ENCODE measurements at places on chromosomes 3 and 15.

DNA sequence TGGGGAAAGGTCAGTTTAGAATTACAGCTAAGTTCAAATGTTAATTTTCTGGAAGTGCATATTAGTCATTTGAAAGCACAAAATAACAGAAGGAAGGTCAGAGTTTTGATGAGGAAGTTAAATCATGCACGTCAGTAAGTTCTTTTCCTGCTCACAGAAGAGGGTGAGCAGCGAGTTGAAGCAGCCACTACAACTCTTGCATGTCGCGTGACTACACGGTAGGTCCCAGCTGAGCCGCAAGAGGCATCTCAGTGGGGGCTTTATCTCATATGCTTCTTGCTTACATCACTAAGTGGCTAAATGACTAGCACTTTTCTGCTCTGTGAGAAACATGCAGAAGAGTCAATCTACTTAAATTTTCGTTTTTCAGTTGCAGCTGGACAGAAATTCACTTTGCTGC is 21.3 kb upstream of the SEC62 start:
- DNase-seq, result peak; percentile 74

DNA sequence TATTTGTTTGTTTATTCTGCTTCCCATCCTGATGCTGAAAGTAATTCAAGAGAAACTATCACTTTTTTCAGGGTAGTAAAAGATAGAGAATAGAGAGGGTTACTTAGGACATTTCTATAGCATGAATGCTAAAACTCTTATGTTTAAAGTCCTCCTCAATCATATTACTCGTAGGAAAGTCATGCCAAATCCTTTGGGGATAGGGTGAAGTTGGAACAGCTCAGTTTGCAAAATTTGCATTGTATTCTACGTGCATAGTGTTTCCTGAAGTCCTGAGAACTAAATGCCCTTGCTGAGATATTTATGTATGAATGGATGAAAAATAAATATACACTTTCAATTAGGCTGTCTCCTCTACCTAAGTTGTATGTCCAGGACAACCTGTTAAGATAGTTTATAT is 14.6 kb downstream of the PLSCR5 start:
- DNase-seq, result no peak

- no peak for DNase-seq
These were observed 31.0 kb downstream of the MITF start for GRCh38 chr3:69770219-69770618.

GRCh38 chr3:133135306-133135705 is 97.1 kb downstream of the TMEM108 start:
- DNase-seq, result no peak

GRCh38 chr3:69686056-69686455 is 53.2 kb upstream of the MITF start:
- no peak for DNase-seq

DNA sequence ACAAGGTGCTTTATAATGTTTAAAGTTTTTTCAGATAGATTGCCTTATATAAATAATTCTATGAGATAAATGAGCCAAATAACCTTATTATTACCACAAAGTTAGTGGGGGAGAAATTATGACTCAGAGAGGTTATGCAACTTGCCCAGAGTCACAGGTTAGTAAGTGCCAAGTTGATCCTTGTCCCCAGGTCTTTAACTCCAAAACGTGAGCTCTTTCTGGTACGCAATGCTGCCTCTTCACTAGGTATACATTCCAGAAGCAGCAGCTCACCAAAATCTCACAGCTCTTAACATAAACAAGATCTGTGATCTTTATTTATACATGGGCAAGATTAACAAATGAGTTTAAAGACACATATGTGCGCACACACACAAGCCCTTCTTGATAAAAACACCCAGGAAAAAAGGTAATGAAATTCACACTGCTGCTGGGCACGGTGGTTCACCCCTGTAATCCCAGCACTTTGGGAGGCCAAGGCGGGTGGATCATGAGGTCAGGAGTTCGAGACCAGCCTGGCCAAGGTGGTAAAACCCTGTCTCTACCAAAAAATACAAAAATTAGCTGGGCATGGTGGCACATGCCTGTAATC is 59.8 kb upstream of the NR2F2 start:
- DNase-seq, result no peak

DNA sequence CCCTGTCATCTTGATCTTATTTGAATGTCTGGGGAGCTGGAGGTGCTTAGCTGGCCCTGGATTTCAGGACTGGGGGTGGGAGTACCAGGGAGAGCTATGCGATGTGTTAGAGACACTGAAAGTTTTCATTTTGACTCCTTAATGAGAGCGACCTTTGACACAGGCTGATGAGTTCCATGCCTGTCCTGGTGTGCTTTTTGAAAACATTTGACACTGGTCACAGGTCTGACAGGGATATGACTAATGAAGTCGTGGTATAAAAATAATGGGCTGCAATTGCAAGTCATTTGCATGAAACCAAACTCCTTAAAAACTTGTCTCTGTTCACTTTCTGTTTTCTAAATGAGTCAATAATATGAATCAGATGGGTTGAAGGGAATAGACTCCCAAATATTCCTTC is 81.9 kb downstream of the MECOM start:
- DNase-seq, result no peak

DNA sequence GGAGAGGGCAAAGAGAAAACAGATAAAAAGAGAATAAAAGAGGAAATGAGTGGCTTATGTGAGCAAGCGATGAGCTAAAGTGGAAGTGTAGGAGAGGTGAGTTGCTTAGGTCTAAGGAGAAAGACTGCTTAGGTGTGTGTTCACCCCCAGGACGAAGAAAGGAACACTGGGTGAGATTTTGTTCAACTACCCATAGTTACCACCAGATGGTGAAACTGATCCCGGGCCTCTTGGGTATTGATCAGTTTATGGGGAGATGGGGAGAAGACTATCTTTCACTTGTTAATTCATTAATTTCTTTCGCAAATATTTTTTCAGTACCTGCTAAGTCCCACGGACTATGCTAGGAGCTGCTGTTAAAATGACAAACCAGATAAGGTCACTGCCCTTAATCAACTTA is 33.9 kb downstream of the GAP43 start:
- no peak for DNase-seq

DNA sequence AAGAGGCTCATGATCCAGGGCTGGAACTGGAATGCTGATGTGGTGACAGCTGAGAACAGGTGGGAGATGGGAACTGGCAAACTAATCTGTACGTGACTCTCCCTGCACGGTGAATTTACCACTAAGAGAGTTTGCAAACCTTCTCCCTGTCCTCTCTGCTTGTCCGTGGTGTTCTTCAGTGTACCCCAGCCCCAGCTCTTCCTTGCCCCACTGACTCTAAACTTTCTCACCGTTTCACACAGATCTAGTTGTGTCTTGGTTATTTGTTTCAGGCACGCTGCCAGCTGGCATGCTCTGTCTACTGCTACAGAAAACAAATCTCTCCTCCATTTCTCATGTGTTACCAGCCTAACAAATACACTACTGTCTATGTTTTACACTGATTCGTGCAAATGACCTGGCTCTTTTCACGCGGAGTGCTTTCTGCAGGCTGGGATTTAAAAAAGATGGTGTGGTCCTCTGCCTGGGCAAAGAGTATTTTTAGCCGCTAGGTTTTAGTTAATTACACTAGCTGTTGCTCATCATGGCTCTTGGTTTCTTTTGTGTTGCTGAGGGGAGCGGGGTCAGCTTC is 192.7 kb upstream of the LRIG1 start:
- no peak for DNase-seq

DNA sequence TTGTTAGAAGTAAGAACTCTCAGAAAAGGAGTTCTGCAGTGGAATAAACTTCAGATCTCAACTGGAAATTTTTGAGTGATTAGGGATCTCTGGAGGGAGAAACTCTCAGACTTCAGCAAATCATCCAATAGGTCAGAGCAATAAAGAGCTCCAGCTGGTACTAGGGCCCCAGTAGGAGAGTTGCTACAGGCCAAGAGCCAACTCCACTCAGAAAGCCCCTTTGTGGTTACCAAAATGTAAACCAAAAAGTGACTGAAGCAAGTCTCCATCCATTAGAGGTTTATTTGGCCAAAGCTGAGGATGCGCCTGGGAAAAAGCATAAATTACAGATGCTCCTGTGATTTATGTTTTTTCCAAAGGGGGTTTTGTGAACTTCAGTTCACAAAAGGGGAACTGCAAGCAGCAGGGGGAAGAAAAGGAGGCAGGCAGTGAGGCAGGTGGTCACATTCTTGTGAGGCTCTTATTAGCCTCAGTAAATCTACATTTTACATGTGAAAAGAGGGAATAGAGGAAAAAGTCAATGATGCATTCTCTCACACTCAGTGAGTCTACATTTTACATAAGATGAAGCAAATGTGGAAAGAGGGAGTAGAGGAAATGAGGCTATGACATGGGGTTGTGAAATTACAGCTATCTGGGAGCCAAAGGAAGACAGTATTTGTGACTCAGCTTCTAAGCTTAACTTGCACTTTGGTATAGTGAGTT is 92.4 kb upstream of the DAZL start:
- no peak for DNase-seq

- DNase-seq, result no peak
These were observed 209.9 kb upstream of the CTNNB1 start for GRCh38 chr3:40989141-40990061.

GRCh38 chr3:10695595-10696285 is 120.3 kb upstream of the SLC6A11 start:
- no peak for DNase-seq

DNA sequence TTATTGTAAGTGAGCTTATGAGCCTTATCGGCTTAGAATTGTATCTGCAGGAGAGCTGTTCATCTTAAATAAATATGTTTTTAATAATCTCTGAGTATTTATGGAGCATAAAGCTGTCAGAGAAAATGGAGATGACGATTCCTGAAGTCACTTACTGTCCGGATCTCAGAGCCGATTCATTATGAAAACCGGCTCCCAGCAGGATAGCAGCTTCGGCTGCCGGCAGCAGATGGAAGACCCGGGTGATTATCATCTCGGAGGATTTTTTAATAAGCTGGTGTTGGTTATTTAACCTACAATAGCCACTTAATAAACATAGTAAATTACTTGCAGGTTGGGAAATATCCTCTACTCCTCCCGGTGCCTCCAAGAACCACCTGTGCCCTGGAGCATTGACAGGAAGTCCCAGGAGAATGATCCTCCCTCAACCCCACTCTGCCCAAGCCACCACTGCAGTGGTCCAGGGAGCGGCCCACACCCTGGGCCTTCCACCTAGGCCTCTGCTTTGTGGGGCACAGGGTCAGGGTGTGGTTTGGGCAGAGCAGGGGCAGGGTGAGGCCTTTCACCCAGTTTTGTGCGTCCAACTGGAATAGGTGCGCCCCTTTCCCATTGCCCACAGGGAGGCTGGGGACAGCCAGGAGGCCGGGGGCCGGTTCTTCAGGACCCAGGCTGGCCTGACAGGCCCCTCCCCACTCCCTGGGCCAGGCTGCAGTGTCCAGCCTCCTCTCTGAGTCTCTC is 42.2 kb upstream of the PRR23E start:
- no peak for DNase-seq

GRCh38 chr3:43874731-43875130 is 184.0 kb downstream of the ABHD5 start:
- DNase-seq, result no peak

- DNase-seq, result no peak
These were observed 507.6 kb downstream of the FHIT start for GRCh38 chr3:60743631-60744164.

- DNase-seq, result no peak
These were observed 174.6 kb downstream of the MEGF11 start for GRCh38 chr15:66078929-66079275.

- DNase-seq, result no peak
These were observed 830.8 kb upstream of the CADM2 start for GRCh38 chr3:84128024-84128423.

DNA sequence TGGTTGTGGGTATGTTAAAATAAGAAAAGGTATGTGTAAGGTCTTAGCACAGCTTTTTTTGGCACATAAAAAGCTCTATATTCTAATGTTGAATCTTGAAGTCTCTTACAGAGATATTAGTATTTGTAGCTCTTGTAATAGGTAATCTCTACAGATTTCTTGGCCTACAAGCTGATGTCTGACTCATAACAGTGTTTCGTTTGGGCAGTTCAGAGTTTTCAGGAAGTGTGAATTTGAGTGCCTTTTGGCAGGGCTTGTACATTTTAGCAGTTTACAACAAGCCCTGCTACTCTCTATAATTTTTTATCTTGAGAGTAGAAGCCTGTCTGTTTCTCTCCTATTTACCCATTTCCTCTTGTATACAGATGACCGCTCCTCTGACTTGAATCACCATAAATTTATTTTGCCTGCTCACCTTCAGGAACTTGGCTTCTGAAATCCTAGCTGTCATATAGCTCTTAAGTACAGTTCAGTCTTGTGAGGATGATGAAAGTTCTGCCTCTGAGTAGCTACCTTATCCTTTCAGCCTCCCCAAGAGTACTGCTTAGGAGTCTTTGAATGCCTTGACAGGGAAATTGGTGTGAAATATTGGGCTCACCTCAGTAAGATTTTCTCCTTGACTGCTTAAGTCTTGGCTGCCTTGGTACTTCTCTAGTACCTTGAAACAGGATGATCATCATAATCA is 419.9 kb upstream of the RARB start:
- DNase-seq, result no peak

DNA sequence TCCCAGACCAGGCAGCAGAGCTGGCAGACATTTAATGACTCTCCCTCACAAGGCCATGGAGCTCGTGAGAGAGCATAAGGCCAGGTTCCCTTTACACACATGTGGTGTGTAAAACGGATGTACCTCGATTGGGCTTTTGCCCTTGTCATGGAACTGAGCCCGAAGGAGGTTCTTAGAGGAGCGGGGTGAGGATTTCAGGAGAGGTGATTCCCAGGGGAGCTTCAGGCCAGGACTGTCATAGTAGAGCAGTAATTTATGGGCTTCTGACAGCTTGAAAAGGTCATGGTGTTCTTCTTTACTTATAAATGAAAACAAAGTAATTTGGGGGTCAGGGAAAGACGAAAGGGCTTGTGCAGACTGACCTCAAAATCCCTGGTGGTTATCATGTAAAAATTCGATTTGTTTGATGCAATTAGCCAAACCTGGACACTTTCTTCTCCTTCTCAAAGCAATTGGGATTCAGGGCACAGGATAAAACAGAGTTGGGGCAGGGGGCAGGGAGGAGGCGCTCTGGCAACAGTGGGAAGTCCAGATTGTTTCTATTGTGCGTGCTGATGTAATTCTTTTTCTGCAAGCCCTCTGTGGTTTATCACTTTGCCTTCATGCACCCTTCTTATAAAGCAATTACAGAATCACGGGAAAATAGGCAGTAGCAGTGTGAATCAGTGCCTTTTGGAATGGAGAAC is 51.0 kb downstream of the CACNA1D start:
- DNase-seq, result no peak
